Activated CD4-positive, alpha-beta memory T cell treated with anti-CD3 and anti-CD28 coated beads, Interleukin-2, amount 10 ng/mL, durations not matched to agents 7 days and 5 days (primary cell): ENCODE measurements at places on chromosomes 5 and 9.

DNA sequence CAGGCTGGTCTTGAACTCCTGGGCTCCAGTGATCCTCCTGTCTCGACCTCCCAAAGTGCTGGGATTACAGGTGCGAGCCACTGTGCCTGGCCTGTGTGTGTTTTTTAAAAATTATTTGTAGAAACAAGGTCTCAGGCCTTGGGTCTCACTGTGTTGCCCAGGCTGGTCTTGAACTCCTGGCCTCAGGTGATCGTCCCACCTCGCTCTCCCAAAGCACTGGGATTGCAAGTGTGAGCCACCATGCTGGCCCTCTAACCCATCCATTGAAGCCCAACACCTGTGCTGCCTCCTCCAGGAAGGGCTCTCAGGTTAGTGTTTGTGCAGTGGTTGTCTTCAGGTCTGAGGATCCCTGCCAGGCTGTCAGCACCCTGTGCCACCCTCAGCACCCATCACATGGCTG, 56.6 kb downstream of the CXXC5 start:
- no peak for DNase-seq

GRCh38 chr5:33762859-33763258, 128.9 kb downstream of the ADAMTS12 start:
- no peak for DNase-seq

DNA sequence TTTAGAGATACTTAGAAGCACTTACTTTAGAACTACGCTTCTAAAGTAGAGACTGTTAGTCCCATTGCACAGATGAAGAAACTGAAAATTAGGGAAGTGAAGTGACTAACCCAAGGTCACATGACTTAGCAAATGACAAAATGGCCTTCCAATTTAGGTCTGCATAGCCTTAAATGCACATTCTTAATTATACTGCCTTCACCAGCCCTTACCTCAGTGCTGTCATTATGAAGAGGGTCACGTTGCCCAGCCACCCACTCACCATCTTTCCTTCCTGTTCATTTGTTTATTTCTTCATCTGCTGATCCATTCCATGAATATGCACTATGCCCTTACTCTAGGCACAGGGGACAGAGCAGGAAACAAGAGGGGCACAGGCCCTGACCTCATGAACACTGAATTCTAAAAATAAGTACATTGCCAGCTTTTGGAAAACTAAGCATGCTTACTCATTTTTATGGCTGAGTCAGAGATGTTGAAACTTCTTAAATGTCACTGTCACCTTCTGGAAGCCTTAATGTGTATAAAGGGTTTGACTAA, 8.6 kb downstream of the HAVCR2 start:
- DNase-seq, result peak; percentile 21

DNA sequence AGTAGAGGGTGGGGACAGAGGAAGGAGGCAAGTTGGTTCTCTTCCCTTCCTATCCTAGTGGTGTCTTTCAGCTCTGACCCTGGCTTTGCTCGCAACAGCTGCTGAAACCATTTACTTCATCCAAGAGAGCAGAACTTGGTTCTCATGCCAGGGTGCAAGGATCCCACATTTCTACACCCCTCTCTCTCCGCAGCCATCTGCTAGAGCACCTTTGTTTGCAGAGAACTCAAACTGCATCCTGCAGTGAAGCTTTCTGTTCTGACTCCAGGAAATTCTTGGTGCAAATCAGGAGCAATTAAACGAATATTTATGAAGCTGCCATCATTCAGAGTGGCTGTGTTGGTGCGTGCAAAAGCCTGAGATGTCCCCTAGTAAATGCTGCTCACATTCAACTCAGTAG, 31.9 kb downstream of the NEUROG1 start:
- no peak for DNase-seq

GRCh38 chr5:124752854-124753720, 6.6 kb upstream of the ZNF608 start:
- no peak for DNase-seq

GRCh38 chr9:91359734-91360470, 1.8 kb downstream of the AUH start:
- DNase-seq, result peak; percentile 42

DNA sequence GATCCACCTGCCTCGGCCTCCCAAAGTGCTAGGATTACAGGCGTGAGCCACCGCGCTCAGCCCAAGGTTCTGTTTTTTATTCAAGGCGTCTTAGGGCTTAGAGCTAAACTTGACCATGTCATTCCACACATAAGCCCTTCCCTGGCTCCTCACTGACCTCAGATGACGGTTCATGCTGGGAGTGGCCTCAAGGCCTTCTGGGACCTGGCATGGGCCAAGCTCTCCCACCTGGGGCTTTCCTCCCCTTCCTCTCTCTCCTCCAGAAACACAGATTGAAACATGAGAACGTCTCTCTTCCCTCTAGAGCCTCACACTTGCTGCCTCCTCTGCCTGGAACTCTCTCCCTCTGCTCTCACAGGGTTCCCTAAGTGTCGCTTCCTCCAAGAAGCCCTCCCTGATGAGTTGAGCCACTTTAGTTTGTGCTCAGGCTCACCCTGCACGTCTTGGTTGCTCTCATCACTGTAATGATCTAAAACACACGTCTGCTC, 155.6 kb upstream of the IER5L start:
- DNase-seq, result no peak

GRCh38 chr5:6623941-6624340, 8.9 kb downstream of the NSUN2 start:
- DNase-seq, result no peak

GRCh38 chr5:96871686-96872085, 4.6 kb upstream of the ERAP2 start:
- DNase-seq, result no peak

- DNase-seq, result no peak
These were observed 821.3 kb upstream of the TYRP1 start for GRCh38 chr9:11871852-11872251.

DNA sequence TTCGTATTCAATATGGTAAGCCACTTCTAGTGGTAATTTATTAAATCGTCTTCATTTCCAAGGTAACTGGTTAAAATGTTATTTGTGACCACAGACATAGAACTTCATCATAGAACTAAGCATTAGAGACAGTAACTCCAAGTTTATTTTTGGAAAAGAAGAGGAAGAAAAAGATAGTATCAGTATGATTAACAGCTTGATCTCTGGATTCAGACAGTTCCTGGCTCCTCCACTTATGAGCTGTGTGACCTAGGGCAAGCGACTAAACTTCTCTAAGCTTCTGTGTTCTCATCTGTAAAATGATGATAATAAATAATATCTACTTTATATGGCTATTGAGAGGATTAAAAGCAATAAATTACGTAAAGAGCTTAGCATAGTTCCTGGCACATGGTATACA, 29.8 kb upstream of the TNPO1 start:
- DNase-seq, result no peak

GRCh38 chr5:96942078-96942477, 6.2 kb downstream of the LNPEP start:
- no peak for DNase-seq

- DNase-seq, result no peak
These were observed 45.5 kb downstream of the HTR1A start for GRCh38 chr5:63916786-63917185.

DNA sequence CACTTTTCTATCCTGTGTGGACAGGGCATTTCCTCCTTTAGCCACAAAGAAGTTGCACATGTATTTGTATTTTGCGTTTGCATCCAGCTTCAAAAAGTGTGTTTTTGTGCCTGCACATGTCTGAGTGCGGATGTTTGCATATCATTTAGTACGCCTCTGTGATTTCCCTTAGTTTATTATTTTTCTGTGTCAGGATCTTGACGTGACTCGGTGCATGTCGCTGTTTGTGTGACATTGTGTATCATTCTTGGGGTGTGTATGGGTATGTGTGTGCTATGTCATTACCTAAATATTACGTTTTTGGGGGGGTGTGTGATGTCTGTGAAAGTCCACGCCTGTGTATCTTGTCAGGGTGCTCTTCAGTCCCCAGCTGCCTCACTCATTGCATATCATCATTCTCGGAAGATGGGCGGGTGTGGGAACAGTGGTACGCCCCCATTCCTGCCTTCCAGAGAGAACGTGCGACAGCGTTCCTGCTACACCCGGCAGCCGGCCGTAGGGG, 416 bp upstream of the PAIP2 start:
- no peak for DNase-seq

DNA sequence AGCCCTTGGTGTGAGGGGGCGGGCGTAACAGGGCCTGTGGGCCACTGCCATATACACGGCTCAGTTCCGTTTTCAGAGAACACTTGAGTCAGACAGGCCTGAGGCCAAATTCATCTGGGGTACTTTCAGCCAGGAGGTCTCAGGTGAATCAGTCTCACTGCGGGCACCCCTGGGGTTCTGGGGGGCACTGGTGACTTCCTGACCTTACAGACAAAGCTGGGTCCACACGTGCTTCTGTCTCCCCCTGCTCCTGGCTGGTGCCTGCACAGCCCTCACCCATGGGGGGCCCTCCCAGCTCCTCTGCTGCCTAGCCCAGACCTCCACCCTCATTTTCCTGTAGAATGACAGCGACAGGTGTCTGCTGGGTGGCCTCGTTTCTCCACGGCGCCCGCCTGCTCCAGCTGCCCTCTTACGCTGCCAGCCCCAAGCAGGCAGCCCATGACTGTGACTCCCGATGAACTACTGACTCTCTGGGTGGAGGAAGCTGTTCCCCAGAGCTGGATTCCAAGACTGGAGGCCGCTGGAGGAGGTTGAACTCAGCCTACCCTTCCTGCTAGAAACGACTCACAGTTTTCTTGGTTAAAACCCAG, 374.1 kb upstream of the IRX4 start:
- peak; percentile 12 for DNase-seq

DNA sequence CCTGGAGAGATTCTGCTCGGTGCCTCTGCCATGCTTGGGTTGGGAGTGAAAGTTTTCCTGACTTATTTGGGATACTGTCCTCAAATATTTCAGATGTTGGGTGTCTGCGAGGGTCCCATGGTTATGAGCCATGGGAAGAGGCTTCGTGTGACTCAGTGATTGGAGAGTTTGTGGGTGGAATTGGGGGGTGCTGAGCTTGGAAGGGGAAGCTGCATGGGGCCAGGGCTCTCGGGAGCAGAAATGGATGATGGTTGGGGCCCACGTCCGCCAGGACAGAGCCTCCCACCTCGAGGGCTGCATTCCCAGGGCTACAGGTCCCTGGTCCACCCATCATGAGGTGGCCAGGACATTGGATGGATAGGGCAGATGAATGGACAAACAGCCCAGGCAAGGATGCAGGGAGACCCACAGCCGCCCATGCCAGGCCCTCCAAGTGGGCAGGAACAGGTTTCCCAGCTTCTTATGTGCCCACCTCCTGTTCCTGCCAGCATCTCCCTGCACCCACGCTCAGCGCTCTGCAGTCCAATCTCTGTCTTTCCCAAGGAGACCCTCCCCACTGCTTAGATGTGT, 5.5 kb downstream of the OBP2B start:
- DNase-seq, result no peak

DNA sequence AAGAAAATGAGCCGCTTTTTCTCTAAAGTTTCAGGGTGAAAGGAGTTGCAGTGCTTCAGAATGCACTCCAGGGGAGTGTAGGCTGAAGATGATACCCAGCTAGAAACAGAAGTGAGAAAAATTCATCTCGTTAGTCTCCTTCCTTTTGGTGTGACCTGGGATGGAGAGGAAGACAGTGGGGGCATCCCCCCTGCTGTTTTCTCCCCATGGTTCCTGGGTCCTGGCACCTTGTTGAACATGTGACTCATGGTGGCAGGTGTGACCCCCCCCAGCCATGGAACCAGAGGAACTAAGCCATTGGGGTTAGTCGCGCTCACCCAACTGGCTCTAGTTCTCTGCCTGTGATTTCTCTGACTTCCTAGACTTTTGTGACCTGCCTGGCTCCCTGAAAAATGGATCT, 424.6 kb downstream of the CSNK1G3 start:
- DNase-seq, result no peak

GRCh38 chr5:140235791-140236551, 61.0 kb downstream of the CYSTM1 start:
- no peak for DNase-seq

GRCh38 chr5:175466700-175467318, 11.6 kb upstream of the SFXN1 start:
- DNase-seq, result no peak

DNA sequence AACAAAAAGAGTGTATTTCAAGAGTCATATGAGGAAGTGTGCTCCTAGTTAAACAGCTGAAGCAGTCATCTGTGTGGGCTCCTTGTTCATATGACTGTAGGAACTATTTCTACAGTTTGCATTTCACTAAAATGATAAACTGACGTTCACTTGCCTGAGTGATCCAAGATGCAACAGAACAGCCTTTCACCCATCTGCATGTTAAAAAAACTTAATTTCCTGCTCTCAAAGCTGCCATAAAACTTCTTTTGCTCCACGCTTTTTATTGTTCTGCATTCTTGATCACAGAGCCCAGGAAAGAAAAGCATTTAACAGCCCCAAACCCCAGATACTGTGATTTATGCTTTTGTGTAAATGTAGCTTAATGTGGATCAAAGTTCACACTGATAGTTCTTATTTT, 43.9 kb downstream of the ZNF608 start:
- DNase-seq, result no peak

DNA sequence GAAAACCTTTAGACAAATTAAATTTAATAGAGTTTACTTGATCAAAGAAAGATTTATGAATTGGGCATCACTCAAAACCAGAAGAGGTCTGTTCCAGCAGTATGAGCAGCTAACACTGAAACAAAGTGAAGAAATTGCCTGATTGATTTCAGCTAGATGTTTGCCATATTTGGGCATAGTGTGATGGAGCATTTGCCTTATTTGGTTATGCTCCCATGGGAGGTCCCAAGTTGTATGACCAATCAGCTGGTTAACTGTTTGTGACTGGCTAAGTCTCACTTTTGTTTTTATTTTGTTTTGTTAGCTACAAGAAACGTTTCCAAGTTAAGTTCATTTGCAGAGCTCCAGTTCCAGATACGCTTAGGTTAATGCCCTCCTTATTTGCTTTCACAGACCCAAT, 53.3 kb upstream of the LMNB1 start:
- no peak for DNase-seq
